GM12892 (cell line): ENCODE measurements at places on chromosomes 5 and 9.

DNA sequence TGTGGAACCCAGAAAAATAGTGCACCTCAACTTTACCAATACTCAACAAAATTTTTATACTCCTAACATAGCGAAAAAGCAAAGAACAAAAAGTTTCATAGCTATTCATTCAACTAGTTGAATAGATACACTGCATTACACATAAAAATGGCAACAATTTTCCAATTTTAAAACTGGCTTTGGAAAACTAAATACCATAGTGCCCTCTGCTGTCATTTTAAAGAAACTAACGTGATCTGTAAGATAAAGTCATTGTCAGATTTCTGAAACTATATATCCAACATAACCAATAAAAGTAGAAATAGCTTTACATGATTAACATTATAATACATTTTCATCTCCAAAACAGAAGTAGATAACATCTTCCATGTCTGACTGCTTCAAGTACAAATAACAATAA is 31.6 kb downstream of the DTWD2 start:
- DNase-seq = no peak

DNA sequence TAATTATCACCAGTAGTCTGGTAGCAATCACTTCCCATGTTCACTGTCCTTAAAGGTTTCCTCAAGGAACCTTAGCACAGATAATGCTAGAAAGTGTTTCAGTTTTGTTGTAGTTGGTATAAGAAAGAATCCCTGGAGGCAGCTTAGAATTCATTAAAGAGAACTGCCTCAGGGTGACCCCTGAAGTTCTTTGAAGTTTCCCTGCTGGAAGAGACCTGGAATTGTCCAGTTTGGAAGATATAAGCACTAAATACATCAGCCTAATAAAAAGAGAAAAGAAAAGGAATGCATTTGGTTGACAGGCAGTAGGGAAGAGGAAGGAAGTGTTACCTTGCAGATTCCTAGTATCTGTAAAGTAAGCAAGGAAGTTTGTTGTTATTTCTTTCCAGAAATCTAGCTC is 999.6 kb upstream of the DMAC1 start:
- DNase-seq = no peak

GRCh38 chr5:138763037-138763778 is 10.0 kb downstream of the CTNNA1 start:
- DNase-seq = no peak

GRCh38 chr5:12023614-12024241 is 119.5 kb upstream of the CTNND2 start:
- no peak for DNase-seq

DNA sequence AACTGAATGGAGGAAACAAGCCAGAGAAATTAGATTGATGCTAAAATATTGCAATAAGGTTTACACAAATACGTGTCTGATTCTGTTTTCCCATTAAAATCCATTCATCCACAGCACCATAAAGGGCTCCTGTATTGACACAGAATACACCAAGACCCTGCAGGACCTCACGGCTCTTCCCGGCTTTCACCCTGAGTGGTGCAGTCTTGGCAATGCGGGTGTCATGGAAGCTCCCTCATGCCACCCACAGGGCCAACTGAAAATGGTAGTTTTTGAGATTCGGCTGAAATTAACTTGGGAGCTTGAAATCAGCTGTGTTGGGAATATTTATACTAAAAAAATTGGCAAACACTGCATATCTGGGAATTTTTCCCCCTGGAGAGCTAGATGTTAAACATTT is 17.3 kb upstream of the EXOC3 start:
- no peak for DNase-seq
